ENCODE measurements at places on chromosomes 5 and 9.

- no peak for DNase-seq
Observed at GRCh38 chr5:82349652-82350051, 71.5 kb upstream of the RPS23 start.

GRCh38 chr5:157504053-157504452 lies 44.0 kb downstream of the NIPAL4 start:
- DNase-seq = no peak

- no peak for DNase-seq
Observed at GRCh38 chr5:143275512-143276363, 127.7 kb downstream of the NR3C1 start.

- no peak for DNase-seq
Observed at GRCh38 chr9:134060546-134060945, 7.3 kb downstream of the BRD3 start.

- no peak for DNase-seq
Observed at GRCh38 chr9:40926404-40927259, 201.8 kb downstream of the FOXD4L6 start.

DNA sequence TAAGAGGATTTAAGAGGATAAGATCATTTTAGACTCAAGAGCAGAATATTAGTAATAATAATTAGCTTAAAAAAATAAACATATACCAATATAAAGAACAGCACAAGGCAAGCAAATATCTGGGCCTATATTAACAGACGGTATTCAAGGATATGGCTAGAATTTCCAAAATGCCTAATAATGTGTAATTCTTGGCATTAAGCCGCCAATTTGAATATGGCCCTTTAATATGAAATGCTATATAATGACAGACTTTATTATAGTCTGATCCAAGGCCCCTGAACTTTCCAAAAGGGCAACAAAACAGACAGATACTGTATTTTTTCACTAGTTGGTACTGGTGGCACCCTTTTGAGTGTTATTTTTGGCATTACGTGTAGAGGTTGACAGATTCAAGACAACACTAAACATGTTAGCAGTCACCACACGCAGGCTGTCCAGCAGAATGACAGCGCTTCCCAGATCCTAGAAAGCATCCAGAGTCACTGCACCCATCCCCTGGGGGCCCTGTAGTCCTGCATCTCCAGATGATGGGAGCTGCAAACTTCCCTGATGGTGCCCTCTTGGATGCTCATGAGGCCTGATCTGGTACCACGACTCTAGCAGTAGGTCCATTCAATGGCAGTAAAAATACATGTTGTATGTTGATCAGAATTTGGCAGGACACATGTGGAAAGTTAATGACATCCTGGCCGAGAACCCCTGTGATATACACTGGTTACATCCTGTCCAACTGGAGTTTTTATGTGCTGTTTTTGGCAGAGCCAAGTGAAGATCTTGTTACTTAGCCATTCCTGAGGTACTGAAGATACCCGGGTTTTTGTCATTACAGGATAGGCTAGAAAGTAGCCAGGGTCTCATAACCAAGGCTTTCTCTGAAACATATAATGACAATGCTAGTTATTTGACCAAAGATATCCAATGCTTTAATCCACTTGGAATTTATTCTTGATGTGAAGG lies 1.7 kb upstream of the ABL1 start:
- DNase-seq = peak; percentile 24
